Foreskin fibroblast (primary cell): ENCODE measurements at places on chromosomes 1 and 21.

DNA sequence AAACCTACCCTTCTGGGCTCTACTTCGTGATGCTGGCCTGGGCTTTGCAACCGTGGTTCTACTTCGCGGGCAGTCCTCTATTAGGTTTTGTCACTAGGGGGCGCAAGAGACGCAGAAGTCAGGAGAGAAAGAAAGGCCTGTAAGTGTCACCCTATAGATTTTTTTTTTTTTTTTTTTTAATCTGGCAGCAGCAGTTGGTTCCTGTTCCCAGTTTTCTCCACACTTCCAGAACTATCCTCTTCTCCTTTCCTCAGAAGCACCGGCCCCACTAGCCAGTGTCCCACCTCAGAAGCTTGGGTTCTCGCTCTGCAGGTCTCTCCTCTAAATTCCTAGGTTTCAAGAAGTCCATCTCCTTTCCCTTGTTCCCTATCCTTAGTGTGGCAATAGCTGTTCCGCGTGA lies 9.1 kb upstream of the LCE2D start:
- peak; percentile 6 for DNase-seq

GRCh38 chr1:204380293-204380831 lies 20.6 kb upstream of the PLEKHA6 start:
- DNase-seq = no peak

GRCh38 chr1:160972939-160973338 lies 18.3 kb upstream of the ITLN2 start:
- DNase-seq = no peak

GRCh38 chr21:32710987-32711386 lies 16.8 kb downstream of the SYNJ1 start:
- no peak for DNase-seq

DNA sequence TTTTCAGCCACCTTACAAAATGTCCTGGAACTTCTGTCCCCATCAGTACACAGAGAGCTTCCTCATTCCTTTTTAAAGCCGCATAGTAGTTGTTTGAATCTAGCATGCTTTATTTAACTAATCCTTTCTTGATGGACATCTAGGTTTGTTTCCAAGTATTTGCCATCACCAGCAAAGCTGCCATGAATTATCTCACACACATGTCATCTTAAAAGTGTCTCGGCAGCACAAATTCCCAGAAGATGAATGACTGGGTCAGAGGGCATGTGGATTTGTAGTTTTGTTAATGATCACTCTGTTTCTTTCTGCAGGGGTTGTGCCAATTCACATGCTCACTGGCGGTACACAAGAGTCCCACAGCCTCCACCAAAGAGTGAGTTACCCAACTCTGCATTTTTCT lies 68.3 kb downstream of the CLIC6 start:
- no peak for DNase-seq

DNA sequence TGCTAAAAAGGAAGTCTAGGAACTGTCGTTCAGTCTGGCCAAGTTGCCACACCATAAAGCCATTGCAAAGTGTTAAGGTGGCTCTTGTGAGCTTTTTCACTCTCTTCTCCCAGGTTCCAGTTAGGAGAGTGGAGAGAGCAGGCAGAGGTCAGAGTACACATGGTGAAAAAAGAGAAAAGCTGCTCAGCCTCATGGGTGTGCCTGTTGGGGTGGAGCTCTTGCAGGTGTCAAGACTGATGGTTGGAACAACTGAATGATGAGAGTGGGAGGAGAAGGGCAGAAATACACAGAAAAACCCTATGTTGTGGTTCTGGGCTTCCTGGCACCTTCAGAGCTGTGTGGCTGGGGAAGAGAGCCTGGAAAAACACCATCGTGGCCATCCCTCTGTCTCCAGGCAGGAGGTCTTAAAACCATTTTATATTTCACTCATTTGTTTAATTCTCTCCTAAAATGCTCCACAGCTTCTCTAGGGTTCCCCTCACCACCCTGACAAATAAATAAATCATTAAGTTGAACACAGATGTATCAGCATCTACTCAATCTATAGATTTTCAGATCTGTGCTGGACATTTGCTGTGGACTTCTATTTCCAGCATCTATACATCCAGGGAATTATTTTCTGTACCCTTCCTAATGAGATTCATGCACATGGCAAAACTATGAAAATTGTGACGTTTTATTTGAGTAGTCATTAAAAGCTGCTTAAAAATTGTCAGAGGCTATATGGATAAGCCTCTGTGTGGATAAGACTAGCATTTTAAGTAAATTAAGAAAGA lies 17.5 kb downstream of the UBASH3A start:
- no peak for DNase-seq

GRCh38 chr1:40978886-40979240 lies 633 bp upstream of the CTPS1 start:
- no peak for DNase-seq

DNA sequence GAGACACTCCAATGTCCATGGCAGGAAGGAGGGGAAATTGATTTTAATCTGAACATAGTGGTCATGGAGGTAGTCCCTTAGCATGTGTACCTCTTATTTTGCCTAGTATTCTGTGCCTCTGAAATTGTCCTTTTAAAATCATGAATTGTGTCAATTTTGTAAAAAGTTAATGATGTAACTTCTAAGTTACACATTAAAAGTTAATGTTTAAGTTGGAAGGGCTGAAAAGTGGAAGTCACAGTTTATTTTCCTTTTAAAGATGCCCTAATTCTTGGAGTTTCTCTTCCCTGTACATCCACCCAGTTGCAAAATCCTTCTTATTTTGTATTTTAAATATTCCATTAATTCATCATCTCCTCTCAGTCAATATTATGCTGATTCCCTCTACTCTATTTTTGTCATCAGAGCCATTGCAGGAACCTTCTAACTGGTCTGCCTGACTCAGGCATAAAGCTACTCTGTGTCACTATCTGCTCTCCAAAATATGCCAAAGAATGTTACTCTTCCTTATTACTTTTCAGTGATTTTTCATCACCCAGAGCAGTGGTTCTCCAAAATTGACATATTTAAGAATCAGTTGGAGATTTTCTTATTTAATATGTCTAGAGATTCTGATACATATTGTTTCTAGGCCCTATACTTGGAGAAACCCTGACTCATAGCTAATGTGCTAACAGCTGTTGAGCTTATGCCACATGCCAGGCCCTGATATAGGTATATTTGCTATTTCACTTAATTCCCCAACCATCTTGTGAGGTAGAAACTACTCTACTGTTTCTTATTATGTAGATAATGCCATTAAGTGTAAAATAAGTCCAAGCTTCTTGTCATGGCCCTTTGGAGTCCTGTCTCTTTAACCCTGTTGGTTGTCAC lies 5.1 kb downstream of the HOOK1 start:
- peak; percentile 5 for DNase-seq

DNA sequence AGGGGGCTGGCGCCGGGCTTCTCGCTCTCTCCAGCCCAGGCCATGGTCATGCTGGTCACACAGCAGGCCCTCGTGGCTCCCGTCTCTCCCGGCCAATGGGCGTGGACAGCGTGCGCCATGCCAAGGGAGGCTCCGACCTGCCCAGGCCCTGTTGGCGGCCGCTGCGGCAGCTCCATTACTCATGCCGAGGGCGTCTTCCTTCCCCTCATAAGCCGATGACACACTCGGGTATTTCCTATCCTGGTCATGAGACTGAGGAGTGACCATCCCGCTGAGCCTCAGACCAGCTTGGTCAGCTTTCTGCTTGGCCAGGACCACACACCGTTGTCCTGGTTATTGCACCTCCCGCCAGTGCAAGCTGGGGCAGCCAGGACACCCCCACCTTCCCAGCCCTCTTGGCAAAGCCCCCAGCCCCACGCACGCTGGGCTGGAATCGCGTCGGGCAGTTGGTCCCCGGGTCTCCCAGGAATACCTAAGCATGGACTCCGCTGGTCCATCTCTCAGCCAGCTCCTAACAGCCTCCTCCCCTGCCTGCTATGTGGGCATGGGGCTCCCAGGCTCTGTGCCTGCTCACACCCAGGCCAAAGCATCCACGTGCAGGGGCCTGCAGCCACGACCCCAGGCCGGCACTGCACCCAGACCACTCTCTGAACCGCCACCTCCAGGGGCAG lies 49.8 kb downstream of the ARHGEF16 start:
- DNase-seq = peak; percentile 64

- no peak for DNase-seq
Observed at GRCh38 chr21:40563900-40564299, 283.1 kb downstream of the DSCAM start.

DNA sequence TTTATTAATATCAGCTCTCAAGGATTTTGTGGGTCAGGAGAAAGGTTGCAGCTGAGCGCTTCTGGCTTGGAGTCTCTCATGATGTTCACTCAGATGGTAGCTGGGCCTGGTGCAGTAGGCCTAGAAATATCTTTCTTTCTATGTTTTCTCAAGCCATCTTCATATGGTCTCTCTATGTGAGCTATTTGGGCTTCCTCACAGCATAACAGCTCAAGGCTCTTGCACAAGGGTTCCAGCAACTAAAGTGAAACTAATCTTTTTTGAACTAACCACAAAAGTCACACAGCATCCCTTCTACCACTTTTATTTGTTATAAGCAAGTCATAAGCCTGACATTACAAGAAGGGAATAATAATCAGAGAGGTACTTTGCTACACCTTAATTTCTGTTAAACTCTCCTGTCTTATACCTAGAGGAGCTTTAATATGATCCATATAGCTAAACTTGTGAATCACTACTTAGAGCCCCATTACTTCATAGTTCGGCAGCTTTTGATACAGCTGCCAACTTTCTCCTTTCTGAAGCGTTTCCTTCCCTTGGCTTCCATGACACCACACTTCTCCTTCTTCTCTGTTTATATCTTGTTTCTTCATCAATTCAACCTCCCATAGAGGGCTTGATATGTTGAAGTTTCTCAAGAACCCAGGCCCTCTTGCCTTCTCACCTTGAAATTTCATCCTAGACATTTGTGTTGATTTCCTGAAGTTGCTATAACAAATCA lies 720.2 kb downstream of the LTN1 start:
- DNase-seq = no peak

DNA sequence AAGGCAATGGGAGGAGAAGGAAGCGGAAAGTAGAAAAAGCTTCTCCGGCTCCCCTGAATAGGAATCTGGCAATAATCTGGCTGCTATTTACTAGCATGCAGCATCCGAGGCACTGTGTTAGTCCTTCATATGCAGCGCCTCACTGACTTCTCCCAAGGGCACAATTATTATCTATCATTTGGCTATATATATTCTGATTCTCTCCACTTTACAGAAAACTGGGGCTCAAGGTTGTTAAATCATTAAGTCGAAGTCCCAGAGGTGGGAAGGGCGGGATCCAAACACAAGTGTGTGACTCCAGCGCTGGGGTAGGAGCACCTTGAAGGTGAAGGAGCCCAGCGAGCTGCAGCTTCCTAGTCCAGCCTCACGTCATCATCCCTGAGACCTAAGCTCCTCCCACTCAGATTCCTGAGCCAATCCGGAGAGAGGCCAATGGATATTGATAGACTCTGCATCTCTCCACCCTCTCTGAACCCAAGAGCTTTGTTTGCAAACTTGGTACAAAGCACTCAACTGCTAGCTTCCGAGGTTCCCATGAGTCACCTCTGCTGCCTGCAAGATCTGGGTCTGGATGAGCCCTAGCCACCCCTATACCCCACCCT lies 16.6 kb upstream of the EYA3 start:
- peak; percentile 89 for DNase-seq

DNA sequence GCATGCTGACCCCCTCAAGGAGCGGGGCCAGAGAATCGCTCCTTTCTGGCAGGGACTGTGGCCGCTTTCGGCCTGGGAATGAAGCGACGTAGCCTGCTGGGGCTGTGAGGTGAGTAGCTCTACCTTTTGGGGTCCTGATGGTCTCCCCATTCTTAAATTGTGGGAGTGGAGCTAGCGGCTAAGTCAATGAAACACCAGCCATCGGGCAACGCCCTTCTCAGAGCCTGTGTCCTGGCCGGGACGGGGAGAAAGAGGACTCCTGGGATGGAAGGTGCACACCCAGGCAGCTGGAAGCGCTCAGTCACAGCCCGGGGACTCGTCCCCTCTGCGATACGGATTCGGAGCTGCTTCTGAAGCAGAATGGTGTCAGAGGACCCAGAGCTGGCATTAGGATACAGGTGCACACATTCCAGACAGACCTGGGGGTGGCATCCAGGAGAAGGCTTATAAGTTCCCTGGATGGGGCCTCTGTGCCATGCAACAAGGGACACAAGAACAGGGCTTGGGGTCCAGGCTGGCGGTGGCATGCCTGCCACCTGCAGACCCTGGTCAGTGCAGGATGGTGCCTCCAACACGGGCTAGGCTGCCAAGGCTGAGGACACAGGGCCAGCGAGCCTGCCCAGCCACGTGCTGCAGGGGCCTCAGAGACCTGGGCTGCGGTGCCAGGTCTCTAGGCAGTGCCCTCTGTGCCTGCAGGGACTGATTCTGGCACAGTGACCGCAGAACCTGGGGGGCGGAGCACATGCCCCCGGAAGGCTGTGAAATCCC lies 945 bp upstream of the WNT9A start:
- no peak for DNase-seq

DNA sequence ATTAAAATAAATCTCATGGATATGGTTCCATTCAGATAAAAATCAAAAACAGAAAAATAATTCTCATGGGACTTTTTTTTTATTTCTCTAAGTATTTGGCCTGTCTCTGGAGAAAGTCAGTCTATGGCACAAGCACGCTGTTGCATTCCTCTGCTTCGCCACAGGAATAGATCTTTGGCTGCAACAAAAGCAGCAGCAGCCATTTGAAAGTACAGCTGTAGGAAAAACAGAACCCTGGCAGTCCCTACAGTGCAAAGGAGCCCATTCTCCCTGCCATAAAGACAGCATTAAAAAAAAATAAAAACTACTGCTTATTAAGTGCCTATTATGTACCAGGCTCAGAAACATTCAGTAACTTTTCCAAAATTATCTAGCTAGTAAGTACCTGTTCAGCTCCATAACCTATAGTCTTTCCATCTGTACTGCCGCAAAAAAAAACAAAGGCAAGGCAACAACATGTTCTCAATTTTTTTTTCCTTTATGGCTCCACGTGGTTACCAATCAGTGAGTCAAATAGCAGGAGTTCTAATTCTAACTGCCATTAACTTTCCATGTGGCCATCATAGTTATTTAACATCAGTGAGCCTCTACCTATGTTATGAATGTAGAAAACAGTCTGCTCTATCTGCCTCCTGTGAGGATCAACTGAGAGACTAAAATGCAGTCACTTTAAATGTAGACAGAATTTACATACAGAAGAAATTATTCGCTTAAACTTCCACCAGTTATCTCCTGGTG lies 22.7 kb downstream of the SLC35D1 start:
- DNase-seq = no peak

DNA sequence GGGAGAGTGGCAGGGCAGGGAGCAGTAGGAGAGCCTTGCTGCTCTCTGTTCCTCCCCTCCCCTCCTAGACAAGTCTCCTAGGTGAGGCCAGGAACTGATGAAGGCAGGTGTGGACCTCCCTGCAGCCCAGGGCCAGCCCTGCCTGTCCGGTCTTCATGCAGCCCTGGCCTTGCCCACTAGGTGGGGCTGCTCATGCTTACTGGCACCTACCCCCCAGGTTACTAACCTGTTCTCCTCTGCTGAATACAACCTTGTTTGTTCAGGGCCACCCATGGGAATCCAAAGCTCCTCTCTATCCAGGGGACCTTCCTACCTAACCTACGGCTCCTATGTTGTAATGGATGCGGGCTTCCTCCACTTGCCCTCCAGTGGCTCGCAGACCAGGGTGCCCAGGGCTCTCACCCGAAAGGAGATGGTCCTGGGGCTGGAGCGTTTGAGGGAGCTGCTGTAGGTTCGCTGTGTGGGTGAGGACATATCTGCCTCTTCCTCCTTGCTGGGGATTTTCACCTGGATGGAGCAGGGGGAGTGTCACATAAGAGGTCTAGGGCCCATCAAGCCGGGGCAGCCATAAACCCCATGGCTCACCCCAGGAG lies 7.9 kb upstream of the TNNT2 start:
- DNase-seq = peak; percentile 10

- DNase-seq = no peak
Observed at GRCh38 chr1:108592030-108592759, 32.3 kb downstream of the EEIG2 start.

- no peak for DNase-seq
Observed at GRCh38 chr1:42942444-42942843, 16.2 kb downstream of the SLC2A1 start.
